Activated CD4-positive, alpha-beta memory T cell treated with anti-CD3 and anti-CD28 coated beads for 36 hours (primary cell): ENCODE measurements at places on chromosomes 7 and 10.
A peak's percentile ranks its signal among the peaks of the same experiment; 100 is the strongest.

- no peak for DNase-seq
These were observed 12.8 kb downstream of the CPA1 start for GRCh38 chr7:130393101-130393561.

DNA sequence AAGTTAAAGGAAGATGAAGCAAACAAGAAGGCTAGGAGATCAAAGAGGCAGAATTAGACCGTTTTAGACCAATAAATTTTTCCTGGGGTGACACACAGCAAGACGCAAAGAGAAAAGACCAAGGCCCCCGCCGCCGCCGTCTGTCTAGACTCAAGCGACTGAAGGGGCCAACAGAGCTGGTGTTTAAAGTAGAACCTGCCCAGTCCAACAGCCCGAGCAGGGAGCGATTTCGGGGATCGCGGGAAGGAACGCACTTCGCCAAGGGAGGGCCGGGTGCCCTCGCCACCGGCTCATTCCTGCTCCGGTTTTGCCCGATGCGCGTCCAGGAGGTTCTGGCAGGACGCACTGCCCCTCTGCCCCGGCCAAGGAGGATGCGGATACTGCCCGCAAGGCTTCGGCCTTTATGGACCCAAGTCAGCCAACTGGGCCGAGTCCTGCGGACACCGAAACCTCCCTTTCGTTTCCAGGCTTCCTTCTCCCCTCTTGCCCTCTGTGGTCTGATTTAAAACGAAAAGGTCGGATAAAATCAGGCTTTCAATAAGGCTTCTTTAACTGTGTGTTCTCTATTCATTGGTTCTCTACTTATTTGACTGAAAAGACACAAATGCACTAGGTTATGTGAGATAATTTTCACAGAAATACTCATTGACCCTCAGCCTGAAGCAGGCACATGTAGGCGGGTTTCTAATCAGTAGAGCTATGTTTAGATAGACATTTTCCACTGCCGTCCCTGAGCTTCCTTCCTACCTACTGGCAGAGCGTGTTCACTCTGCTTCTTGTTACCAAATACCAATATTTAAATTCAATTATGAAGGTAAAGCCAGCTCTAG is 2.2 kb upstream of the HOXA7 start:
- no peak for DNase-seq

DNA sequence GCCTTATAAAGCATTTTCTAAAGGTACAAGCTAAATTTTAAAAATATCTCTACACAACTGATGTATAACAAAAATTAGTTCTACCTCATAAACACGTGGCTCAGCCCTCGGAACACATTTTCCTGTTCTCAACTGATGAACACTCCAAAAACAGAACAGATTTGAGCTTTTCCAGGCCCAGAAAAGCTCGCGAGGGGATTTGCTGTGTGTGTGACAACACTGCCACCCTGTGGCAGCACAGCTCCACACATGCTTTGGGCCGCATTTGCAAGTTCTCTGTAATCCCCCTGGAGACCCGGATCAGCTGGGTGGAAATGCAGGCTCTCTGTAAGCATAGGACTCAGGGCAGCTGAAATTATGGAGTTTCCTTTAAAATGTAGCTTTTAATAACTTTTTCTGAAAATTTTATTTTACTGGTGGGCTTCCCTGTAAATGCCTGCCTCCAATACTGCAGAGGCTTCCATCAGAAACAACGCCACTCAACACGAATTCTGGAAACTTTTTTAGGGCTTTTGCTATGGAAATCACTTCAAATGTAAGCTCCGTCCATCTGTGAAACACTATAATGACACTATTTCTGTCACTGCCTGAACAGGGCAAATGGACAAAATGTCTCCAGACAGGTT is 155.5 kb downstream of the COBL start:
- DNase-seq, result peak; percentile 67

DNA sequence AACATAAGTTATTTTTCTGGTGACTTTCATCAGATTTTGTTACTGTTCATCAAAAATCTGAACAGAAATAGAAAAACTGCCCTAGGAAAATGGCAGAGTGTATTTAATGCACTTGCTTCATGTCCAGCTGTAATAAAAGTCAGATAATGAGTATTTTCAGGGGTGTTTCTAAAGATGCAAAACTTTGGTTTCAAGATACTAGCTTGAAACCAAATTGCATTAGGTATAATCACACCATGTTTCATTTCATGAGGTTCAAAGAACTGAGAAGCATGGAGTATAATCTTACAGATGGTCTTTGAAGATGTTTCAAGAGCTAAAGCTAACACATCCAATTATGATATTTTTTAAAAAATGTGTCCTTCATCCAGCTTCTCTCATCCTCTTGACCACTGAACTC is 128.9 kb downstream of the NRCAM start:
- DNase-seq, result no peak

- DNase-seq, result peak; percentile 72
These were observed 21.6 kb upstream of the TSPAN33 start for GRCh38 chr7:129122751-129123509.

GRCh38 chr7:142455392-142455791 is 197.5 kb upstream of the PRSS58 start:
- no peak for DNase-seq

- no peak for DNase-seq
These were observed 453.8 kb upstream of the ANKRD30A start for GRCh38 chr10:36671607-36672006.

- DNase-seq, result no peak
These were observed 8.0 kb upstream of the IL6 start for GRCh38 chr7:22718911-22719420.
